NCI-H2081 (cell line): ENCODE measurements at places on chromosomes 7 and 10.
A peak's percentile ranks its signal among the peaks of the same experiment; 100 is the strongest.

DNA sequence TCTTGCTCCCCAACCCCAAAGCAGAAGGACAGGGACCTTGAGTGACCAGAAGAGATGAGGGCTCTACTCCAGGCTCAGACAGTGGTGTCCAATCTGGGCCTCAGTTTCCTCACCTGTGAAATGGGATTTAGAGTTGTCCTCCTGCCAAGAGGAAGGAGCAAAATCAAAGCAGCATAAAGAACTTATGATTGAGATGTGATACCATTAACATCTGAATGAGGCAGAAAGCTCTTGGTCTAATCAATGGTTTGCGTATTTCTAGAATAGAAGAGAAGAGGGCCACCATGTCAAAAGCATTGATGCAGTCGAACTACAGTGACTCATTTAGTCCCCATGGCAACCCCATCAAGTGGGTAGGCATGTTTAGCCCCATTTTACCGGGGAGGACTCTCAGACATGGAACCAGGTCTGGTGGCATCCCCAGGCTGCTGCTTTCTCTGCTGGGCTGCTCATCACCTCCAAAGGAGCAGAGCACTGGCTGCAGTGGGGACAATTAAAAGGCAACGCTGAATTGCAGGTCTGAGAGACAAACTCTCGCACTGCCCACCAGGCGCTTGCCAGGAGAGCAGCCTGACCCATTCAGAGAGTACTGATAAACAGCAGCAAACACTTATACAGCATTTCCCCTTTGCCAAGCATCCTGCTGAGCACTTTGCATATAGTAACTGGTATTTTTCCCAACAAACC lies 175.9 kb downstream of the NEURL1 start:
- no peak for DNase-seq

DNA sequence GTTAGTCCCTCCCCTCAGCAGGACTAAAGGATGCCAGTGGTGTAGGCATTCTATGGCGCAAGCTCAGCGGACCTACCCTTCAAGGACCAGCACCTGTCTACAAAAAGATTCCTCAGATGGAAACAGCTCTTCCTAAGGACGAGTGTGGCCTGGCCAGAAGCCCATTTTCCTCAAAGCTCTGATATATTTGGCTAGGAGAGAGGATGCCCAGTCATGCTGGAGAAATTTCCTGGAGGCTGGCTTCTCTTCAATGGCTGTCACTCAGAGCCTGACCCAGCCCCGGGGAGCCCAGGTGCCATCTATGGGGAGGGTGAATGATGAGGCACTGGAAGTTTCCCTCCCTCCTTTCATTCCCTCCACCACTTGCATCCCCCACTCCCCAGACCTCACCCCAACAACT lies 111.5 kb downstream of the PLXNA4 start:
- no peak for DNase-seq

DNA sequence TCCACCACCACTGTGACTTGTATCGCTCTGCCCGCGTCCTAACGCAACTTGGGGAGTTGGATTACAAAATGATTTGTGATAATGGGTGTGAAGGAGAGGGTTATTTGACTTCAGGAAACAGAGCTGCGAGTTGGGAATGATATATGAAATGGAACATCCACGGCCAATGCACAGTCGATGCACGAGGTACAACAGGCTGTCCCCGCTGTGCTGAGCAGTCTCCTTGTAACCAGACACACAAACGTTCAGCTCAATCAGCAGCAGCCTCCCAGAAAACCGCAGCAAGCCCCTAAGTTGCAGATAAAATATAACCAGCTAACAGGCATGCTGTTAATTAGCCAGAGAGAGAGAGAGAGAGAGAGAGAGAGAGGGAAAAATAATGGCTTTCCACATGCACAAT lies 332.7 kb upstream of the MGMT start:
- DNase-seq = no peak

DNA sequence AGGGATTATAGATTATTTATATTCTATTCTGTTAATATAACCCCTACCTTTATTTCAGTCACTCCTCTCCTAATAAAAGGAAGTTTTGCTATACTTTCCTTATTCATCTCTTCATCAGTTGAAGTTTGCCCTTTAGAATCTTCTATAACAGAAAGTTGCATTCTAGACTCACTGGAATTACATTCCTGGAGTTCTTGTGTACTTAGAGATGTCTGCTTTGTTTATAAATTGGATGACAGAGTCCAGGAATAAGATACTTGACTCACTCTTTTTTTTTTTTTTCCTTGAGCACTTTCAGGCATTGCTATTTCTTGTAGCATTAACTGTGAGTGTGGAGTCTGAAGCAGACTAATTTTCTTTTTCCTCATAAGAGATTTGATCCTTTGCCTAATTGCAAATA lies 640.8 kb downstream of the XPNPEP1 start:
- no peak for DNase-seq

- no peak for DNase-seq
Observed at GRCh38 chr10:112755446-112756234, 194.4 kb upstream of the TCF7L2 start.

- DNase-seq = no peak
Observed at GRCh38 chr7:95263785-95264362, 60.5 kb downstream of the PON1 start.

- DNase-seq = no peak
Observed at GRCh38 chr10:81109200-81109752, 571.6 kb downstream of the SH2D4B start.

GRCh38 chr10:47288916-47289495 lies 11.0 kb upstream of the GDF10 start:
- DNase-seq = no peak

DNA sequence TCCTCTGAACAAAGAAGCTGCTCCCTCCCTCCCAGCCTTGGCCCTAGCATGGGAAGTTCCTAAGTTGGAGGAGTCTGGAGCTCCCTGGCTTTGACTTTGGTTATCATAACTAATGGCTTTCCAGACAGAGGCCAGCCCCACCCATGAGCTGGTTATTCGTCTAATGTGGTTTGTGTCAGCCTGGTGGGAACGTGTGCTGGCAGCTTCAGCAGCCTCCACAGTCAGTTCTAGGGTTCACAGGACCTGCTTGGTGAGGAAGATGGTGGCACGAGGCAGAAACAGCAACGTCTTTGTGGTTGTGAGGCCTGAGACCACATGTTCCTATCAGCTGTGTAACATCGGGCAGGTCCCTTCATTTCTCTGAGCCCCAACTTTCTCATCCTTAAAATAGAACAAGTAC lies 103.1 kb downstream of the PAXIP1 start:
- no peak for DNase-seq

- peak; percentile 16 for DNase-seq
Observed at GRCh38 chr7:18320971-18321567, 174.5 kb upstream of the HDAC9 start.

DNA sequence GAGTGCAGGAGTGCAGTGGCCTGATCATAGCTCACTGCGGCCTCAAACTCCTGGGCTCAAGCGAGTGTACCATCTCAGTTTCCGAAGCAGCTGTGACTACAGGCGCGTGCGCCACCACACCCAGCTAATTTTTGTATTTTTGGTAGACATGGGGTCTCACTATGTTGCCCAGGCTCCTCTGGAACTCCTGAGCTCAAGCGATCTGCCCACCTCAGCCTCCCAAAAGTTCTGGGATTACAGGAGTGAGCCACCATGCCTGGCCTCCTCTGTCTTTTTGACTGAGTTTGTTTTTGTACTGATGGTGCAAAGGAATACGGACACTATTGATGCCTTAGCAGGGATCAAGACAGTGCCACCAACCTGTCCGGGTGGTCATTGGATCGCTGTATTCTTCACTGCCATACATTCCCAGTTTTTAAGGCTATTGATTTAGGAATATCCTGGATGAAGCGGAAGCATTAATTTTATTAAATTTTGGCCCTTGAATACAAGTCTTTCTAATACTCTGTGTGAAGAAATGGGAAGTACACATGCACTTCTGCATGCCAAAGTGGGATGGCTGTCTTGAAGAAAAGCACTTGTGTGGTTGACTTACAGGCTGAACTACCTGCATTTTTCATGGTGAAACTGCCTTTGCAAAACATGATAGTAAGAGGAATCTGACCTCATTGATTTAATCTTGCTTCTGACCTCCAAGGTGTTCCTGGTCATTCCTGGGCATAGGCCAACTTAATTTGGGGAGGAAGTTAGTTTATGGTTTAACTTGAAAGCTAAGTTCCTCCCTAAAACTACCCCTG lies 2.1 kb upstream of the CUL2 start:
- no peak for DNase-seq

DNA sequence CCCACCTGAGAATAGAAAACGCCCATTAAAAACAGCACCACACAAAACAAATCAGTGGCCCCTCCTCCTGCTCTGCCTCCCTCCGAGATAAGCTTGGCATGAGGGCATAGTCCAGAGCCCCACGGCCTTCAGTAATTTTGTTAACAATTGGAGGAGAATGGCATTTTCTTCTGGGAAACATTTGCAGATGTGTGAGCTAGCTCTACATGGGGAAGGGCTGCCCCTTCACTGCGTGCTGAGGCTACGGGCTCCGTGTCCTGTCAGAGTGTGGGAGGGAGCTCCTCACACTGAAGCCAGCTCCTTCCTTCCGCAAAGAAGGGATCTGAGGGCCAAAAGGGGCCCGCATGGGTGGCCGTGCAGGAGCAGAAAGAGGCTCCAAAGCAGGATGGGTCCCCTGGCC lies 15.2 kb downstream of the GRK5 start:
- no peak for DNase-seq

DNA sequence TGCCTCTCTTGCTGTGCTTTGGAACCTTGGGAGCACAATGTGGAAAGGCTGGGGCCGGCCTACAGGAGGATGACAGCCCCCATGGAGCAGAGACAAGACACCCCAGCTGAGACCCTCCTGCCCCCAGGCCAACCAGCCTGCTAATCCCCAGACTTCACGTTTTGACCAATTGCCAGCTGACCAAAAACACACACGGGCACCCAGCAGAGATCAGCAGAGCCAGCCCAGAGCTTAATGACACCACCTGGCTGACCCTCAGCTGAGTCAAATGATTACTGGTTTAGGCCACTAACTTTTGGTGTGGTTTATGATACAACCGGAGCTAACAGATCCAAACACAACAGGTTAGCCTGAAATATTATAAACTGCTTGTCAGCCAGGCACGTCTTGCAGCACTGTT lies 111.2 kb upstream of the KIF5B start:
- no peak for DNase-seq

DNA sequence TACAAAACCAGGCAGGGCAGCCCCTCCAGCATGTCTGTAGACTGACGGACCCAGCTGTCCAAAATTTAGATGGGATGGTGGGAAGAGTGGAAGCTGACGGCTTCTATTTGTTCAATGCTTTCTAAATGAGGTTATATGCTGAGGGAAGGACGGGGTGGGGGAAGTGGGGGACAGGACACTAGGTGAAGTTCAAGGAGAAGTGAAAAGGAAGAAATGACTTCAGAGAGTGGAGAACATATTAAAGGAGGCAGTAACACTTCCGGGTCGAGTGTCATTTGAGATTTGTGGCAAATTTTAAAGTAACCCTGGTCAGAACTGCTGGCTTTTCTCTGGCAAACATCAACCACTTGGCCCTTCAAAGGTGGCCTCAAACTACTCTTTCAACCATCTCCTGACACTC lies 9.4 kb downstream of the PIP4K2A start:
- DNase-seq = no peak

DNA sequence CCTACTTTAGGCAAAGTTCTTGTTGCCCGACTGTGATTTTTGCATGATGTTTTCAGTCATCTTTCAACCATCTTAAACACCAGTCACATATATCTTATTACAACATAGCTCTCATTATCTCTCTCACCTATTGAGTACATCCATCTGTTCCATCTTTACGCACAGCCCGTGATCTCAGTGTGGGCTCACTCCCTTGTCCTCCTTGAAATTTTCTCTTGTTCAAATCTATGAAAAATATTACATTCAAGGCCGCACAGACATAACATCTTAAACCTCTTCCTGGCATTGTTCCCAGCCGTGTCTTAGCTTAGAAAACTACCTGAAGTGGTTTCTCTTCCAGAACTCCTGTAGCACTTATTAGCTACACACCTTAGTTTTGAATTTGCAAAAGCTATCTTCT lies 32.6 kb downstream of the NET1 start:
- DNase-seq = no peak

- no peak for DNase-seq
Observed at GRCh38 chr7:100887516-100888290, 1.8 kb downstream of the UFSP1 start.

- DNase-seq = peak; percentile 9
Observed at GRCh38 chr7:29017713-29018112, 59.6 kb upstream of the TRIL start.

DNA sequence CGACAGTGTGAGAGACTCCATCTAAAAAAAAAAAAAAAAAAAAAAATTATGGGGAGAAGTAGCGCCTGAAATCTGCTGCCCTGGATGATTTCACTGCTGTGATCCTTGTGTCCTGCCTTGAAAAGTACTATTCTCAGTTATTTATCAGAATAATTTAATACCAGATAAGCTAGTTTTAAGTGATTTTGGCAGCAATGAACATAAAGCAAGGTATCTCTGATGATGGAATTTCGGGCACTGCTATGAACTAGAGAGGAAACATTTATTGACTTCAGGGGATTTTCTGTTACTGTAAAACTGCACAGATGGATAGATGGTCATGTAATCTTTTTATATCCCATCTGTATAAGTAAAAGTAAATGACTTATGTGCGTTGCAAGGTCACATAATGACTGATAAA lies 619.1 kb upstream of the ANKRD30A start:
- no peak for DNase-seq

- peak; percentile 53 for DNase-seq
Observed at GRCh38 chr10:7756360-7756992, 31.3 kb downstream of the KIN start.

DNA sequence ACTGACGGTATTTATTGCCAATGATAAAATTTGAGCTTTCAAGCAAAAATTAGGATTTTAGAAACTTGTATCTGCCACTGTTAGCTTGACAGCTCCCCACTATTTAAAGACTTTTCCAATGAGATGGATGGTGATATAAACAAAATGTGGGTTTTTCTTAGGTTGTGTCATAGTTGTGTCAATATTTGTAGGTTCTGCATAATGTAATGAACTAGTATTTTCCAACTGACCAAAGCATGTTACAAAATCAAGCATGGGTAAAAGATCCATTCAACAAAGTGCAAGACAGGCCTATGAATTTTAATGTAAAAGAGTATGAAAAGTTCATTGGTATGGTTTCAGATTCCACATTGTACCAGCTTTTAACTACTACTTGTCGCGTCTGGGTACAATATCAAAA lies 165.6 kb downstream of the SKAP2 start:
- no peak for DNase-seq

DNA sequence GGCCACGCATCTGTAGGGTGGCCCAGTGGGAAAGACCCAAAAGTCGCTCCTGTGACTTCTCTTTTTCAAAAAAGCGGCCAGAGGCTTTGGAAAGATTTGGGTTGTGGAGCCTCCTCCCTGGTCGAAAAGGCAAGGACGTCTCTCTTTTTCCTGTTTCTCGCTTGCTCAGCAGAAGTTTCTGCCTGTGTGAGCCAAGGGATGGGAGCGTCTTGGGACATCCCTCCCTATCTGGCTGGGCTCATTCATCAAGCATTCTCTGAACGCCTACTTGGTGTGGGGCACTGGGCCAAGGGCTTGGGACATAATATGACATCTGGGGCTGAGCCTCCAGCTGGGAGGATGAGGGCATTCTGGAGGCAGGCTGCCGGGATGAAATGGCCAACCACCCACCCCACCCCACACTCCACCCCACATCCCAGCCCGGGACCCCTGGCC lies 120.9 kb downstream of the C10orf105 start:
- DNase-seq = no peak

- no peak for DNase-seq
Observed at GRCh38 chr10:62961951-62962523, 145.9 kb upstream of the EGR2 start.
